CD8-positive, alpha-beta T cell (primary cell): ENCODE measurements at places on chromosomes 11 and 22. TPM values are rescaled to one million over a fixed set of nuclear protein-coding genes. Genes with fewer than 3 reads are reported as not detected.
A peak's percentile ranks its signal among the peaks of the same experiment; 100 is the strongest.

GRCh38 chr22:27407369-27407985, 394.1 kb downstream of the MN1 start:
- DNase-seq: no peak

GRCh38 chr11:23284631-23285030, 424.4 kb upstream of the CCDC179 start:
- no peak for DNase-seq

- no peak for DNase-seq
Observed at GRCh38 chr11:15707971-15708370, 593.2 kb downstream of the INSC start.

DNA sequence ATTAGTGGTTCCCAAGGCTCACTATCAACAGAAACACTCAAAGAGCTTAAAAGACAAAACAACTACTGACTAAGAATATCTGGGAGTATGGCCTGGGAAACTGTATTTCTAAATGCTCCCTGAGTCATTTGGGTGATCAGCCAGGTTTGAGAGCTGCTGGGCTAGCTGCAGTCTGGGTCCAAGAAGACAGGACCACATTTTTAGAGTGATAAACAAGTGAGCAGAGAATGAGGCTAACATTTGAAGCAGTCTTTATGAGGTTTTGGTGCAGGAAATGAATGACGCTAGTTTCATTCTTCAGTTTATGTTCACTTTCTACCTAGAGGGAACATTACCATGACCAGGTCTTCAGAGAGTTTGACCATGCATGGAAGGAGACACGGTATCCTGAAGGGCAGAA, 97.7 kb downstream of the TEAD1 start:
- DNase-seq: no peak

GRCh38 chr11:122209619-122210366, 93.8 kb upstream of the BLID start:
- no peak for DNase-seq

DNA sequence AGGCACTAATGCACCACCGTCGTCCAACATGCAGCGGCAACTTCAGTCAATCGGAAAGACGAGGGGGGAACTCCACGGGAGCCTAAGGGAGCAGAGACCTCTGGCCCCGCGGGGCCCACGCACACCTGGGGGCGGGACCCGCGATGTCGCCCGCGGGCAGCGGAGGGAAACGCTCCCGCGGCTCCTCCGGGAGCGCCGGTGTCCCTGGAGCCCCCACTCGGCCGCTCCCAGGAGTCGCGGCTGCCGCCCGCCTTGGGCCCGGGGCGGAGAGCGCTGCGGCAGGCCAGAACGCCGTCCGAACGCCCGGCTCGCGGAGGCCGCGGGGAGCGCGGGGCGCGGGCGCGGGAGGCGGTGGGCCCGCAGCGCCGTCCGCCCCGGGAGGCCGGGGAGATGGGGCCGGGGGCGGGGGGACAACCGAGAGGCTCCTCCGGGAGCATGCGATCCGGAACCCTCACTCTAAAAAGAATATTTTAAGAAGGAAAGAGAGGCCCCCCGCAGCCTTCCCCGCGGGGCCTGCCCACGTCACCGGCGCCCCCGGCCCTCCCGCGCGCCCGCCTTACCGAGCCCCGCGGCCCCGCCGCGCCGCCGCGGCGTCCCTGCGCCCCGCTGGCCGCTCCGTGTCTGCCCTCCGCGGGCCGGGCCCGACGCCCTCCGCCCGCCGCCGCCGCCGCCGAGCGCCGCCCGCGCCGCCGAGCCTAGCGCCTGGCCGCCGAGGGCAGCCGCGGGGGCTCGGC, 86.6 kb upstream of the ARHGAP32 start:
- peak; percentile 13 for DNase-seq

GRCh38 chr22:48926643-48927042, 901.0 kb downstream of the BRD1 start:
- DNase-seq: no peak

GRCh38 chr11:86442827-86443226, 68.1 kb downstream of the CCDC81 start:
- DNase-seq: no peak

DNA sequence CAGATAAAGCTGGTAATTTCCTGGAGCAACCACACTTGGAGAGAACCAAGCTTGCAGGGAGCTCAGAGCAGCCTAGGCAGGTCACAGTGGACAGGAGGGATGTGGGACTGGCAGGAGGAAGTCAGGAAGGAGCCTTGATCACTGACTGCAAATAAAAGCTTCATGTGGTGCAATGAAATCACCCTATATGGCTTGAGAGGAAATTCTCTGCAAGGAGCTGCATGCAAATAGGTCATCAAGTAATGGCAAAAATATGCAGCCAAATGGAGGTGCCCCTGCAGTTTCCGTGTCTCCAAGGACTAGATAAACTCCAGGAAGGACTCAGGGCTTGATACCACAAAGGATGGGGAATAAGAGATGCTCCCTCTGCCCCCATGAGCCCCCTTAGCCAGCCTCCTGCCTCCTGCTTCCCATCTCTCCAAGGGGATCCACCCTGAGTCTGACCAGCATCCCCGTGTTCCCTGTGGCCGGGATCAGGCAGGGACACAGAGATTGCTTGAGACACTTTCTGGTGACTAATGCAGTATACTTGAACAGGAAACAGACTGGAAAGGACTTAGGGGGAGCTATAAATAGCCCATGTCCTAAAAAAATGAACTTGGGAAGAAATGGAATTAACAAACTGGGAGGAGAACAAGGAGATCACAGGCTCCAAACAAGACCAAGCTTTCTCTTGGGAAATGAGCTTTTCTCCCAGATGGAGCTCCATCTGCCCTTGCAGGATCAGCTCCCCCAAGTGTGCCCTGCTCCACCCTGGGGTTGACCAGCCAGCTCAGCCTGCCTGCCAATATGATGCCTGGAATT, 23.9 kb upstream of the MICAL2 start:
- no peak for DNase-seq

DNA sequence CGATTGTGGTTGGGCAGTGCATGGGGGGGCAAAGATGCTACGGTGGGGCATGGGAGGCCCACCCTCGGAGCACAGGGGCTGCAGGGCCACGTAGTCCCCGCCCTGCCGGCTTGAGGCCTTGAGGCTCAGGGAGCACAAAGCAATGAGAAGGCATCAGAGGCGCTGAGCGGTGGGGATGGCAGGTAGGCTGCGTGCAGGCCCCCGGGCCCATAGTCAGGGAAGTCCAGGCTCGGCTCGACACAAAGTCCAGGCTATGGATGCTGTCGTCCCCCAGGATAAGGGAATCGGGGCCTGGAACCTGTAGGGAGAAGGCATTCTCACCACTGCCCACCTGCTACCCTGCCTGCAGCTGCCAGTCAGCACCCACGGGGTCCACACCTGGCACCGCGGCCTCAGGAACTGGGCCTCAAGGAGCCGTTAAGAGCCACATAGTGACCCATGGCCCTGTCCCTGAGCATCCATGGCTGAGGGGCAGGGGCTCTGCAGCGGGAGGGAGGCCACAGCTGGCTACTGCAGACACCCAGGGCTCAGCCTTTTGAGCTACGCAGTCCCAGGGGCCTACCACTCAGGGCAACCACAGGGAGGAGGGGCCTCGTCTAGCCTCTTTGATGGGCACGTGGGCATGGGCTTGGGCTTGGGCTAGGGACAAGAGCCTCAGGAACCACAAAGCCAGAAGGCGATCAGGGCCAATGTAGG, 179.7 kb downstream of the IGLL1 start:
- no peak for DNase-seq

DNA sequence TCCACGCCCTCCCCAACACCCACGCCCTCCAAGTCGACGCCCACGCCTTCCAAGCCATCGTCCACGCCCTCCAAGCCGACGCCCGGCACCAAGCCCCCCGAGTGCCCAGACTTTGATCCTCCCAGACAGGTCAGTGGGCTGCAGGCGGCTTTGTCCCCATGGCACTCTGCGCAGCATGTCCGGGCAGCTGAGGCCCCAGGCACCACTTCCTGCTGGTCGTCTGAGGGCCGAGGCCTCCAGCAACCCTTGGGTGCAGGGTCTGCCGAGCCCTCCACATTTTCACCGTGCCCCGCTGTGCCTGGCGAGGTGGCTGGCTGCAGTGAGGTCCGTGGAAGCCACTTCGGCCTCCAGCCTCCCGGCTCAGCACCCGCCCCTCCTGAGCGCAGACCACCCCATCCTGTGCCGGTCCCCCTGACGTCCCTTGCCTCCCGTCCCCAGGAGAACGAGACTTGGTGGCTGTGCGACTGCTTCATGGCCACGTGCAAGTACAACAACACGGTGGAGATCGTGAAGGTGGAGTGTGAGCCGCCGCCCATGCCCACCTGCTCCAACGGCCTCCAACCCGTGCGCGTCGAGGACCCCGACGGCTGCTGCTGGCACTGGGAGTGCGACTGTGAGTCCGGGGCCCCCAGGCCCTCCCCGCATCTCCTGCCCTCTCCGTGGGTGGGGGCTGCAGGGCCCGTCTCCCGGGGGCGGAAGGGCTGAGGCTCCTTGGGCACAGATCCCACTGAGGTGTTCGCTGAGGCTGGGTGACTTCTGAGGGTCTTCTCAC, 26.8 kb downstream of the MUC2 start:
- DNase-seq: no peak

DNA sequence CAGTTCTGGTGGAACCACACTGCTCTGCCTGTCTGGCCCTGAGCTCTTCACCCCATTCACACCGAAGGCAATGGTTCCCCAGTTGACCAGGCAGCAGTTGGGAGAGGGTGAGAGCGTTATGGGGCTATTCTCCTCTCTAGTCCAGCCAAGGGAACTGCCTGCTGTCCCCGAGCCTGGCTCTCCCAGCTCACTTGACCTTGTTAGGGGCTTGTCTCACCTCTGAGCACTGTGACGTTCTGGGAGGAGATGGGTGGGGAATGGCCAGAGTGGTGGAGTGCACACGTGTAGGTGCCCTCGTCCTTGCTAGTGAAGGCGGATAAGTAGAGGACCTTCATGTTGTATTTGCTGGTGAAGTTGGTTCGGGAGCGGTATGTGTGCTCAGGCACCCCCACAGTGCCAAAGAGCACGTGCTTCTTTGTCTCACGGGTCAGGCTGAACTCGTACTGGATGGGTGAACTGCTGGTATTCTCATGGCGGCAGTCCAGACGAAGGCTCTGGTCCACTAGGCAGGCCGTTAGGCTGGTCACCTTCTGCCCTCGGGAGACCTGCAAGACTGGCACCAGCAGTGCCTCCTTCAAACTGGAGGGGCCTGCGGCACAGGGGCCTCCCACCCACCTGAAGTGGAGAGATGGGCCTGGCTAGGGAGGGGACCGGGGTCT, 3.0 kb downstream of the THY1 start:
- DNase-seq: no peak

DNA sequence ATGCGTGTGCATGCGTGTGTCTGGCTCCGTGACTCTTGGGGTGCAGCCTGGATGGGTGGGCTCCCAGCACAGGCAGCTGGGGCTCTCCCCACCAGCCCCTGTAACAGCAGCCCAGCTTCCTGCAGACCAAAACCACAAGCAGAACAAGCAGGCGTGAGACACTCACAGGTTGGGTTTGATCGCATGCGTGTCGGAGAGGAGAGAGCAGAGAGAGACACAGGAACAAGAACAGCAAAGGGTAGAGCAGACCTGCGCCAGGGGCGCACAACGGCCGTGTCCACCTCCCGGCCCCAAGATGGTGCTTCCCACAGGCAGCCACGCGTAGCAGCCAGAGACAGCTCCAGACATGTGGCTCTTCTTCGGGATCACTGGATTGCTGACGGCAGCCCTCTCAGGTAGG, at the start of gene CD6:
Gene CD6, plus strand, starts transcription at position 161 of the 400 bp plus-strand sequence. Its CDS starts 186 bp downstream, at position 347.
- peak; percentile 86 for DNase-seq

- no peak for DNase-seq
Observed at GRCh38 chr11:122068141-122068540, 47.9 kb downstream of the BLID start.

GRCh38 chr22:36301851-36302250, 48.9 kb downstream of the APOL1 start:
- no peak for DNase-seq

- no peak for DNase-seq
Observed at GRCh38 chr11:75320046-75320618, 31.3 kb downstream of the ARRB1 start.

DNA sequence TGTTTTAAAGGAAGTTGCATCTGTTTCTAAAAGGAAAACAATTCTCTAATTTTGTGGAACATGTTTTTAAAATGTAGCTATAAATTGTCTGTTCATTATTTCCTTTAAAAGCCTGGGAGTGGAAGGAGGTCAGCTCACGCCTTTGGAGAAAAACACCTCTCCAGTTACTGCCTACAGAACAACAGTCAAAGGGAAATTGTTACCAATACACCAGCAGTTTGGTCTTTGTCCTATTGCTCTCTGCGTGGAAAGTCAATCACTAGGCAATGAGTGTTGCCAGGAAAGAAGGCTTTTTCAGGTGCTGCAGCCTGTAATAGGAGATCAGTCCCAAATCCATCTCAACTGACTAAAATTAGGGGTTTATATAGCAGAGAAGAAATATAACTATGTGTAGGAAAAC, 22.2 kb downstream of the SVIP start:
- DNase-seq: no peak

DNA sequence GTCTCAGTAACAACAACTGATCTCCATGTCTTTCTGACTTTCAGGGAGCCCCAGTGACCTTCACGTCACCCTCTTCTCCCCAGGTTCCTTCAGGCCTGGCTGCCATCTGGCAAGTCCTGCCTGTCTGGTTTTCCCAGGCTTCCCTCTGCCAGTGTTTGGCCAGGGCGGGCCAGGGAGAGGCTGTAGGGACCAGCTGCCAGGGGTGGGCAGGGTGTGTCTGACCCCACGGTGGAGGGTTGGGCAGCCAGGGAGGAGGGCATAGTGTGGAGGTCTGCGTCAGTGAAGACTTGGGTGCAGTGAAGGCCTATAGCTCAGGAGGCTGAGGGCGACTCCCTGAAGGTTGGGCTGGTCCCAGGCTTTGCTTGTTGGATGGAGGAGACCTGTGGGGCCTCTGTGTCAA, 11.9 kb upstream of the MRGPRX2 start:
- DNase-seq: no peak

DNA sequence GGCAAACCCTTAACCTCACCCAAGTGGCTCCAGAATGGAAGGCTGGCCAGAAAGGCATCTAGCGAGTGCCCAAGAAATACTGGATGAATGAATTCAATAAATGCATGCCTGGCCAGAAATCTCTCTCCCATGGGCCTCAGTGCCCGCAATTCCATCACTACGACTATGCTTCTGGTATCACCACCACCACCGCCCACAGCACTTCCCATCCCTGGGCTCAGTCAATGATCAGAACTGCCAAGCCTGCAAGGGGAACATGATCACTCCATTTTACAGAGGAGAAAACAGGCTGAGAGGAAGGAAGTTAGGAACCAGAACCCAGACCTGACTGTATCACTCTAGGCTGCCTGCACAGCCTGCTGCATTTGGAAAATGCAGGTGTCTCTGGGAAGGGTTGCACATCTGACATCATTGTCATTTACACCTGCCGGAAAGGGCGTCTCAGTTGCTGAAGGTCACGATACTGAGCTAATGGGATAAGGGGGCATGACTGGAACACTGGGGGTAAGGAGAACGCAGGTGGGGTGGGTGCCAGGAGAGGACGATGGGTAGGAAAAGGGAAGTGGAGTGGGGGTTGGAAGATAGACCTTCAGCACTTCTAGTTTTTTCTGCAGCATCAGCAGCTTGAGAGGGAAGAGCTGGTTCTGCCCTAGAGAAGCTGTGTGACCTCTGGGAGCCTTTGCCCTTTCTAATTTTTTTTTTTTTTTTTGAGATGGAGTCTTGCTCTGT, 3.2 kb downstream of the GPR152 start:
- no peak for DNase-seq

The RPS25 gene
- total RNA-seq: 2,737 TPM

The SLC29A2 gene
- total RNA-seq: 5.6 TPM

The OR10A2 gene
- total RNA-seq: not detected

The APLNR gene
- not detected for total RNA-seq

The CELF1 gene
- 96.1 TPM for total RNA-seq

The GNAZ gene
- total RNA-seq: not detected

The PDHX gene
- 21.4 TPM for total RNA-seq

The NTM gene
- total RNA-seq: not detected
